ENCODE measurements at places on chromosomes 5 and 9.

DNA sequence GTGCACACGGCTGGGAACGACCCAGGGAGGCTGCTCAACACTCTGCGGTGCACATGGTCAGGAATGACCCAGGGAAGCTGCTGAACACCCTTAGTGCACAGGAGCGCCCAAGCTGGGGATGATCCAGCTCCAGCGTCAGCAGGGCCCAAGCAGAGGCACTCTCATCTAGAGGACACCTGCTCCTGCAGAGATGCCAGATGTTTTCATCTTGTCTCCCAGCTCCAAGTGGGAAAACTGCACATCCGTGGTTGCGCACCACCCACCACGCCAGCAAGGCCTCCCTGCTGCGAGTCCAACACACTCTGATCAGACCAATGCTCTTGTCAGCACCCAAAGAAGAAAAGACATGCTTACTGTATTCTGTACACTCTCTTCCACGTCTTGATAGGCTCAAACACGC, 34.1 kb downstream of the UBE2QL1 start:
- H3K27me3 ChIP-seq = no peaks in the 10 kb centered on the region
- H3K4me3 ChIP-seq = no peak overlapping the region
- H3K4me1 ChIP-seq = no peaks in the 10 kb centered on the region
- H3K36me3 ChIP-seq = no peaks in the 10 kb centered on the region
- no peak for DNase-seq
- no peak overlapping the region for H3K27ac ChIP-seq

- no peak for DNase-seq
- H3K27me3 ChIP-seq = no peaks in the 10 kb centered on the region
- no peak overlapping the region for H3K27ac ChIP-seq
- no peaks in the 10 kb centered on the region for H3K36me3 ChIP-seq
Measured at GRCh38 chr5:34803974-34804732, 34.8 kb upstream of the TTC23L start.

DNA sequence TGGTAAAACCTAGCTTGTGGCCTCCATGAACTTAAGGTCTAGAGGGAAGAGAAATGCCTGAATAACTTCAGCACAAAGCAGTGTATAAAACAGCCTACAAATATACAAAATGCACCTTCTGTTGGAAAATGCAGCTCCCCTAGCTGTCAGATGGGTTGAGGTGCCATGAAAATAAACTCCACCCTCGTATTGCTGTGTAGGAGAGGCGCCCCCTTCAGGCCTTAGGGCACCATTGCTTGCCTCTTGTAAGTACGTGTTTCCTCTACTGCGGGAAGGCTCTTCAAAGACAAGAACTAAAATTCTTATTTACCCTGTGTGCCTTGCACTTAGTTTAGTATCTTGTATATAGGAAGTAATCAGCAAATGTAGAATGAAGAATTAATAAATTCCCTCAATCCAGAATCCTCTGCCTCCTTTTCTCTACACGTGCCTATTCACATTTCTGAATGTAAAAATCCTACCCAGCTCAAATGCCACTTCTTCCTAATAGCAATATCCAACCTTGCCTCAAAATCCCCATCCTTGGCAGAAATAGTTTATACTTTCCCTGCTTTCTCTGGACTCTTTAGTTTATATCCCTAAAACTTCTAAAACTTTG, 393.7 kb upstream of the PDE4D start:
- H3K27ac ChIP-seq = no peak overlapping the region
- H3K27me3 ChIP-seq = no peaks in the 10 kb centered on the region
- no peaks in the 10 kb centered on the region for H3K36me3 ChIP-seq
- H3K4me3 ChIP-seq = no peak overlapping the region
- no peak for DNase-seq
- H3K4me1 ChIP-seq = no peaks in the 10 kb centered on the region

DNA sequence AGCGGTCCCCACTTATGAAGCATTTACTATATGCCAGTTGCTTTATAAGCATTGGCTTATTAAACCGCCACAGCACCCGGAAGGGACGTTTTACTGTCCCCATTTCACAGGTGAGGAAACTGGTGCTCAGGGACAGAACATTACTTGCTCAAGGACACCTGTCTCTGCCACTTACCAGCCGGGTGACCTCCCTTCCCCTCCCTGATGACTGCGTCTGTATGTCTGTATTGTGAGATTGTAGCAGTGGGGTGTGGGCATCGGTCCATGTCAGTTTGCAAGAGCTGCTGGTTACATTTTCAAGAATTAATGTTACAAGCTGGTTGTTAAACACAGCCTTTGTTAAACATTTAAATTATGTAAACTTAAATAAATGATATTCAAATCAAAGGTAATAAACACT, 77.6 kb upstream of the LMX1B start:
- no peak overlapping the region for H3K4me3 ChIP-seq
- H3K27ac ChIP-seq = no peak overlapping the region
- no peaks in the 10 kb centered on the region for H3K36me3 ChIP-seq
- peaks cover 24% of the 10 kb centered on the region for H3K4me1 ChIP-seq
- no peaks in the 10 kb centered on the region for H3K27me3 ChIP-seq
- no peak for DNase-seq

DNA sequence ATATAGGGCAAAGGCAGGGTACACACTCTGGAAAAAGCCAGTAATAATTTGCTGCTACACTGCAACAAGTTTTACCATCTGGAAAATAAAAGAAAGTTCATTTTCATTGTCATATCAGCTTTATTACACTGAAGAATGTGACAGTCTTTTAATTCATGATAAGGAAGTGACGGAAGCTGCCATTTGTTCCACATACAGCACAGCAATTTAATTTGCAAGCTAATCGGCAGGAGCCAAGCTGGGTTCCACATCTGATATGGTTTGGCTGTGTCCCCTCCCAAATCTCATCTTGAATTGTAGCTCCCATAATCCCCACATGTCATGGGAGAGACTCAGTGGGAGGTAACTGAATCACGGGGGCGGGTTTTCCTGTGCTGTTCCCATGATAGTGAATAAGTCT, 16.5 kb downstream of the PRELID2 start:
- no peak overlapping the region for H3K27ac ChIP-seq
- H3K4me1 ChIP-seq = no peaks in the 10 kb centered on the region
- no peak for DNase-seq
- no peaks in the 10 kb centered on the region for H3K36me3 ChIP-seq
- H3K4me3 ChIP-seq = no peak overlapping the region
- H3K27me3 ChIP-seq = no peaks in the 10 kb centered on the region

- no peak for DNase-seq
- peaks cover 32% of the 10 kb centered on the region for H3K4me1 ChIP-seq
- H3K27me3 ChIP-seq = no peaks in the 10 kb centered on the region
- peaks cover 11% of the 10 kb centered on the region for H3K36me3 ChIP-seq
Measured at GRCh38 chr9:136119061-136119882, 597 bp upstream of the TMEM250 start.

DNA sequence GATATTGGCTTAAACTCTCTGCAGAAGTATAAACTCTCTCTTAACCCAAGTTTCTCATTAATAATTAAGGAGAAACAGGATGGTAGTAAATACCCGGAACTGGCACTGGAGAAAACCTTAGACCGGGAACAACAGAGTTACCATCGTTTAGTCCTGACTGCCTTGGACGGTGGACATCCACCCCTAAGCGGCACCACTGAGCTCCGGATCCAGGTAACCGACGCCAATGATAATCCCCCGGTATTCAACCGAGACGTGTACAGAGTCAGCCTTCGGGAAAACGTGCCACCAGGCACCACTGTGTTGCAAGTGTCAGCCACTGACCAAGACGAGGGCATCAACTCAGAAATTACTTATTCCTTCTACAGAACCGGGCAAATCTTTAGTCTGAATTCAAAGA, 861 bp downstream of the PCDHGB5 start:
- no peaks in the 10 kb centered on the region for H3K36me3 ChIP-seq
- DNase-seq = no peak
- H3K27me3 ChIP-seq = peaks cover 60% of the 10 kb centered on the region
- H3K4me1 ChIP-seq = peaks cover 5% of the 10 kb centered on the region
- H3K4me3 ChIP-seq = no peak overlapping the region

- no peak overlapping the region for H3K27ac ChIP-seq
- H3K4me1 ChIP-seq = no peaks in the 10 kb centered on the region
- no peak for DNase-seq
- no peaks in the 10 kb centered on the region for H3K36me3 ChIP-seq
- no peak overlapping the region for H3K4me3 ChIP-seq
Measured at GRCh38 chr9:99411068-99411467, 189.0 kb downstream of the SEC61B start.

GRCh38 chr5:133801955-133802751, 166.3 kb downstream of the C5orf15 start:
- no peaks in the 10 kb centered on the region for H3K4me1 ChIP-seq
- no peaks in the 10 kb centered on the region for H3K27me3 ChIP-seq
- DNase-seq = no peak

DNA sequence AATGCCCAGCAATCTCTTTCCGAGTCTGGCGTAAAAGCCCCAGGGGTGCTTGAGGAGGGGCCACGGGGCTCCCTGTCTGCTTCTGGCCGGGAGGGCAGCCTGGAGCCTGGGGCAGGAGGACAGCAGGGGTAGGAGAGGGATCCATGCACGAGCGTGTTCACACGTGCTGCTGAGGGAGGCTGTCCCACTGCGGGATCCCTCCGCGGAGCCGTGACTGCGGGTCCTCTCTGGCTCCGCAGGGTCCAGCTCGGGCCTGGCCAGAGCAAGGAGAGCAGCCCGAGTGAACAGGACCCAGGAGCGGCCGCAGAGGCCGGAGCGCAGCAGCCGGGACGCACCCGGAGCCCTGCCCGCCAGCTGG, 78.4 kb downstream of the ZNF354C start:
- H3K27me3 ChIP-seq = no peaks in the 10 kb centered on the region
- DNase-seq = no peak
- H3K36me3 ChIP-seq = no peaks in the 10 kb centered on the region

- no peak overlapping the region for H3K27ac ChIP-seq
- no peaks in the 10 kb centered on the region for H3K36me3 ChIP-seq
- peaks cover 17% of the 10 kb centered on the region for H3K4me1 ChIP-seq
Measured at GRCh38 chr5:159732220-159732619, 184.1 kb upstream of the ADRA1B start.

- no peak for DNase-seq
- H3K27ac ChIP-seq = no peak overlapping the region
- H3K36me3 ChIP-seq = peaks cover 57% of the 10 kb centered on the region
- H3K4me3 ChIP-seq = no peak overlapping the region
- H3K27me3 ChIP-seq = no peaks in the 10 kb centered on the region
Measured at GRCh38 chr9:132288966-132289365, 65.8 kb downstream of the SETX start.

- no peaks in the 10 kb centered on the region for H3K36me3 ChIP-seq
- DNase-seq = no peak
- no peak overlapping the region for H3K27ac ChIP-seq
- no peaks in the 10 kb centered on the region for H3K27me3 ChIP-seq
- no peak overlapping the region for H3K4me3 ChIP-seq
Measured at GRCh38 chr5:97105501-97106215, 36.8 kb downstream of the LIX1 start.

GRCh38 chr5:32984851-32985610, 273.9 kb downstream of the NPR3 start:
- no peak for DNase-seq
- no peaks in the 10 kb centered on the region for H3K4me1 ChIP-seq
- no peaks in the 10 kb centered on the region for H3K36me3 ChIP-seq
- no peak overlapping the region for H3K4me3 ChIP-seq
- H3K27me3 ChIP-seq = no peaks in the 10 kb centered on the region

DNA sequence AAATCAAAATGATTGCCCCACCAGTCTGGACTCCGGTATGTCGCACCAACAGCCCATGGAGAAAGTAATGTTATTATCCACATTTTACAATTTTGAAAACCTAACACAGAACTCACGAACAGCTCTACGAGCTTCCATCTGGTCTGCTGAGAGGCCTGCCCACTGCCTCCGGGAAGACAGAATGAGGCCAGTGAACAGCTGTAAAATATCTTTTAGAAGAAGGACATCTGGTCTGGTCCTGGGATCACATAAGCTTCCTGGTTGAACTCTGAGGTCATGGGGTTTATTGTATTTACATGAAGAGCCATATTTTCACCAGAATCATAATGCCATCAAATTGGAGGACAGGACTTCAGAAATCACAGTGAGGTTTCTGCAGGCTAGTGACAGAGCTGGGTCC, 89.0 kb downstream of the FRMD3 start:
- no peak overlapping the region for H3K27ac ChIP-seq
- DNase-seq = no peak
- H3K4me3 ChIP-seq = no peak overlapping the region
- no peaks in the 10 kb centered on the region for H3K4me1 ChIP-seq
- H3K27me3 ChIP-seq = no peaks in the 10 kb centered on the region

DNA sequence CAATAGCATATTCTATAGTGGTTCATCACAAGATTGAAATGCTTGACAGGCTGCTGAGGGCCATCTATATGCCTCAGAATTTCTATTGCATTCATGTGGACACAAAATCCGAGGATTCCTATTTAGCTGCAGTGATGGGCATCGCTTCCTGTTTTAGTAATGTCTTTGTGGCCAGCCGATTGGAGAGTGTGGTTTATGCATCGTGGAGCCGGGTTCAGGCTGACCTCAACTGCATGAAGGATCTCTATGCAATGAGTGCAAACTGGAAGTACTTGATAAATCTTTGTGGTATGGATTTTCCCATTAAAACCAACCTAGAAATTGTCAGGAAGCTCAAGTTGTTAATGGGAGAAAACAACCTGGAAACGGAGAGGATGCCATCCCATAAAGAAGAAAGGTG, 43.8 kb downstream of the GCNT1 start:
- no peaks in the 10 kb centered on the region for H3K27me3 ChIP-seq
- no peak overlapping the region for H3K4me3 ChIP-seq
- DNase-seq = no peak
- H3K36me3 ChIP-seq = peaks cover 16% of the 10 kb centered on the region
- H3K4me1 ChIP-seq = no peaks in the 10 kb centered on the region

DNA sequence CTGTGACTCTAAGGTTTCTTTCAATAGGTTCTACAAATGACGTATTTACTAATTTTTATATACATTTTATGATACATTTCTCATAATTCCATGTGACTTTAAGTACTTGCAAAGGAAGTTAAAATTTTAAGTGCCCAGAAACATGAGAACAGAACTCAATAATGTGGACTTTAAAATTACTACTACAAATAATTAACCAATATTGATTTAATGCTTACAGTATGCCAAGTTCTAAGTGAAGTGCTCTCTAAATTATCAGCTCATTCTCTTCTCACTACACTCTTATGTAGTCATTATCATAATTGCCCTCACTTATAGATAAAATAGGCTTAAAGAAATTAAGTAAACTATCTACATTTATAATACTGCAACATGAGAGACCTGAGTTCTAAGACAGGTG, 1690.7 kb upstream of the CDH9 start:
- no peak overlapping the region for H3K4me3 ChIP-seq
- no peaks in the 10 kb centered on the region for H3K27me3 ChIP-seq
- H3K27ac ChIP-seq = no peak overlapping the region
- DNase-seq = no peak
- no peaks in the 10 kb centered on the region for H3K36me3 ChIP-seq
- H3K4me1 ChIP-seq = no peaks in the 10 kb centered on the region

All from natural killer cell (primary cell).